Brain (organoid and tissue), 16 donors: ENCODE measurements at places on chromosomes 5 and 9.
A peak's percentile ranks its signal among the peaks of the same experiment; 100 is the strongest.

DNA sequence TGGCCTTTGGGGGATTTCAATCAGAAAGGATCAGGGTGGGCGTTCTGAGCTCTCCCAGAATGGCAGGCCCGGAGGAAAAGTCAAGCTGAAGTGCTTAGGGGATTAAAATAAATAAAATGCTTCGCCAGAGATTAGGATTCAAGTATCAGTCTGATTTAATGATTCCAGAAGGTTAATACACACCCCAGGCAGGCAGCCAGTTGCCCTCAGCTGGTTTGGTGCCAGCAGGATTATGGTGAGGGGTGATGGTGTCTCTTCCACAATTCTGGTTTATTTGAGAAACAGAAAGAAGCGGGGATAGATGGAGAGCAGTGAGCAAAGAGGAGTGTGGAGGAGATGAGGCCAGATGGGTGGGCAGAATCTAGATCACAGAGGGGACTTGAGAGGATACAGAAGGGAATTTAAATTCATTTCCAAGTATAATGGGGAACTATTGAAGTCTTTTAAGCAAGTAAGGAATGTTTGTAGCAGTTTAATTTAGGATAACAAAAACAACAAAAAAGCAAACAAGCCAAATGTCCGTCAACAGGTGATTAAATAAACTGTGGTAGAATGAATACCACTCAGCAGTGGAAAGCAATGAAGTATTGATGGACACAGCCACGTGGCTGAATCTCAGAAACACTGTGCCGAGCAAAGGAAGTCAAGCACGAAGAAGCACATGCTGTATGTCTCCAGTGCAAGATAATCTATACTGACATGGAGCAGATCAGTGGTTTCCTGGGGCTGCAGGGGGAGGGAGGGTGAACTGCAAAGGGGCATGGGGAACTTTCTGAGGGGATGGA is 297.7 kb downstream of the MSX2 start:
- DNase-seq: peak; percentile 22

DNA sequence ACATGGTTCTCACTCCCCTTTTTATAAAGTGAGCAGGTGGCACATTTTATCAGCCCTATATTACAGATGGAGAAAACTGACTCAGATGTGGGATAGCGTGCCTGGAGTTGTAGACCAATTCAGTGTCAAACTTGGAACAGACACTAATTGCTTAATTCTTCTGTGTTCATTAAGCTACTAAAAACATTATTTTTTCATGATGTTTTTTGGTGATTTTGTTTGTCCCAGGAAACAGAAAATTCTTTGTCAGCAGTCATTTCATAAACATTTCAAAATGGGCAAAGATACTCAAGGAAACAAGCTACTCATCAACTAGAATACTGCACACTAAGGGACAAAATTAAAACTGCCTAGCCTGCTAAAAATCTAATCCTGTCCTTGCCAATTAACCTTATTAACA is 2.2 kb downstream of the ABHD17B start:
- DNase-seq: no peak

GRCh38 chr5:153905219-153905618 is 133.5 kb downstream of the FAM114A2 start:
- peak; percentile 33 for DNase-seq

DNA sequence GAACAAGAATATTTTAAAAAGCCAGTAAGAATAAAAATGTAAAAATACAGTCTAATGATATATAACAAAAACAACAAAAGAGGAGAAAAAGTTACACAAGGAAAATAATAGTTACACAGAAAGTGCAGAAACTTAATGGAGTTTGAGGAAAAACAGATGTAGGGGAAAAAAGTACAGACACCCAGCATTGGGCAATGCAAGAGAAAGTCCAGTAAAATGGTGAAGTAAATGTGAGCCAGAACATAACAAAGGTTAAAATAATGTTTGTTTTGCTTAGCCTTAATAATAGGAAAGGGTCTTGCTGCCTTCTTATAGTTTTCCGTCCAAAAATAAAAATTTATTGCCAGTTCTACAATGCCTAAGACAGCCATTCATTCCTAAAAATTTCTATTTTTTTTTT is 364.2 kb downstream of the NNT start:
- DNase-seq: no peak

- DNase-seq: no peak
Measured at GRCh38 chr5:83400241-83400640, 71.3 kb upstream of the VCAN start.
